ENCODE measurements at places on chromosomes 12 and 14. TPM values are rescaled to one million over a fixed set of nuclear protein-coding genes. Genes with fewer than 3 reads are reported as not detected.
A peak's percentile ranks its signal among the peaks of the same experiment; 100 is the strongest.

GRCh38 chr12:32312049-32312670 is 87.2 kb upstream of the FGD4 start:
- DNase-seq, result peak; percentile 32

DNA sequence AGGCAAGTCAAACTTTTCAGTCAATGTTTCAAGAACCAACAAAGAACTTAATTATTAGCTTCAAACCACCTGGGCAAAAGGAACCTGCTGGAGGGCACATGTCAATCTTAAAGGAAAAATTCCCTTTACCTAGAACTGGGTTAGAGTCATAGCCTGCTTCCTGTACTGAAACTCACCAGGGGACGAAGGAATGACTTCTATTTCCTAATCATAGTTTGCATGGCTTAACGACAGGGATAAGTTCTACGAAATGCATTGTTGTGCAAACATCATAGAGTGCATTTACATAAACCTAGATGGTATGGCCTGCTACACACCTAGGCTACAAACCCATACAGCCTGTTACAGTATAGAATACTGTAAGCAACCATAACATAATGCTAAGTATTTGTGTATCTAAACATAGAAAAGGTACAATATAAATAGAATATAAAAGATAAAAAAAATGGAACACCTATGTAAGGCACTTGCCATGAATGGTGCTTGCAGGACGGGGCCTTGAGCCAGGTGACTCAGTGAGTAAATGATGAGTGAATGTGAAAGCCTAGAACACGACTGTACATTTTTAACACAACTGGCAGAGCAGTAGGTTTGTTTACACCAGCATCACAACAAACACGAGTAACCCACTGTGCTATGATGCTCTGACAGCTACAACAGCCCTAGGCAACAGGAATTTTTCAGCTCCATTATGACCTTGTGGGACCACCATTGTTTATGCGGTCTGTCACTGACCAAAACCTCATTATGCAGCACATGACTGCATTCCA is 234.9 kb upstream of the CAND1 start:
- no peak for DNase-seq

- DNase-seq, result no peak
Observed at GRCh38 chr12:100681074-100681473, 107.6 kb downstream of the GAS2L3 start.

GRCh38 chr14:57559576-57559975 is 65.9 kb upstream of the CCDC198 start:
- no peak for DNase-seq

The SDSL gene
- total RNA-seq, result 0.82 TPM

The CMKLR1 gene
- 1.2 TPM for total RNA-seq

Measured in frontal cortex (tissue), 4 donors.